ENCODE measurements at places on chromosomes 1 and 21. TPM values are rescaled to one million over a fixed set of nuclear protein-coding genes. Genes with fewer than 3 reads are reported as not detected.

DNA sequence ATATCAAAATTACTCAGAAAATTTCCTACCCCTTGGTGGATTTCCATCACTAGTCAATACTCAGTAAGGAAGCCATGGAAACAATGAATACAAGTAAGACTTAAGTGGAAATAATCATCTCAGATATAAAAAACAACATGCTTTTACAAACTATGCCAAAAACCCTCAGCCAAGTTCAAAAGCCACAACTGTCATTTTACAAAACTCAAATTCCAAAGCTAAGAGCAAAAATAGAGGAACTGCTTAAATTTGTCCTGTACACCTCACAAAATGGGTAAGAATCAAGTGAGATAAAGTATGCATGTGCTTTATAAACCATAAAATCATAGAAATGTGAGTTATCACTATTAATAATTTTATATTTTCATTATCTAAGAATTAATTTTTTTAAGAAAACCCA lies 9.6 kb downstream of the TMCO1 start:
- no peak for DNase-seq

GRCh38 chr1:174077749-174078490 lies 55.8 kb upstream of the RC3H1 start:
- DNase-seq, result no peak

- no peak for DNase-seq
Measured at GRCh38 chr1:101026430-101026788, 825 bp upstream of the DPH5 start.

DNA sequence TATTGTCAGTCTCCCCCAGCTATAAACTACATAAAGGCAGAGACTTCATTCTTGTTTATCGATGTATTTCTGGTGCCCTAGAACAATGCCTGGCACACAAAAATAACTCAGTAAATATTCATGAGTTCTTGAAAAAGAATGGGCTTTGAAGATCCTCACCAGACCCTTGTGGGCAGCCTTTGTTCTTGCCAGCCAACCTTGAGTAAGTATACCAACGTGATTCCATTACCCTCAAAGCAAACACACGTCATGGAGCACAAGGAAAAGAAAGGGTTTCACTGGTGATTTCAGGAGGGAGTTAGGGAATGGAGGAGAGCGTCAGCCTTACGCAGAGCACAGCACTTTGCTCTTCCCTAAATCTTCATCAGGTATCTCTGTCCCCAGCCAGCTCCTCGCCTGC lies 29.4 kb downstream of the NMNAT2 start:
- DNase-seq, result no peak

DNA sequence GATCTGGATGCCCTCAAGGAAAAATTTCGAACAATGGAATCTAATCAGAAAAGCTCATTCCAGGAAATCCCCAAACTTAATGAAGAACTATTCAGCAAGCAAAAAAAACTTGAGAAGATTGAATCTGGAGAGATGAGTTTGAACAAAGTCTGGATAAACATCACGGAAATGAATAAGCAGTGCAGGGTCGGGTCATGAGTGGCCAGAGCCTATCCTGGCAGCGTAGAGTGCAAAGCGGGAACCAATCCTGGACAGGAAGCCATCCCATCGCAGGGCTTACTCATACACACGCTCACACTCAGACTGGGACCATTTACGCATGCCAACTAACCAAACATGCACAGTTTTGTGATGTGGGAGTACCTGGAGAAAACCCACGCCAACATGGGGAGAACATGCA lies 43.1 kb downstream of the ZMYM1 start:
- DNase-seq, result no peak

DNA sequence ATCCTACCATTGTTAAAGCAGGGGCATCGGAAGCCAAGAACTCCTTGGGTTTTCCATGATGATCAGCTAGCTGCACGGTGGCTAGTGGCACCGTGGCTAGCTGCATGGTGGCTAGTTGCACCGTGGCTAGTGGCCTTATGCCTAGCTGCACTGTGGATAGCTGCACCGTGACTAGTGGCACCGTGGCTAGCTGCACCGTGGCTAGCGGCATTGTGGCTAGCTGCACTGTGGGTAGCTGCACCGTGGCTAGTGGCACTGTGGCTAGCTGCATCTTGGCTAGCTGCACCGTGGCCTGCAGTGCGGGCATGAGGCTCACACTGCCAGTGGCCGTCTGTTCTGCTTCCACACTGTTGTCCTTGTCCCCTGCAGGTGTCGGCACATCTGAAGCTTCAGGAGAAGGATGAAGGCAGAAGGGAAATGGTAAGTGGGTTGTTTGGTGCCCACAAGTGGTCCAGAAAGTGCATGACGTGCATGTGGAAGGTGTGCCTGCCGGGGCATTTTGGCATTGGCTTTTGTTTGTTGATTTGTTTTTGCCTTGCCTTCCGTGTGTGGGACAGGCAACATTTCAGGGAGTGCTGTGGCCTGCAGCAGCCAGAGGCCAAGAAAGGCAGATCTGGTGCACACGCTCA lies 38.6 kb downstream of the TFF3 start:
- DNase-seq, result no peak

GRCh38 chr1:39230261-39231190 lies 26.0 kb downstream of the MACF1 start:
- no peak for DNase-seq

MIXL1 gene
- not detected for total RNA-seq

NFASC gene
- 0.12 TPM for total RNA-seq

MKNK1 gene
- 11.3 TPM for total RNA-seq

TRIM63 gene
- total RNA-seq, result not detected

Measured in NCI-H460 (cell line).